Stimulated activated CD4-positive, alpha-beta T cell treated with anti-CD3 and anti-CD28 coated beads, Interleukin-4, amount 100 ng/mL, for 24 hours (primary cell): ENCODE measurements at places on chromosomes 3 and 15.

GRCh38 chr15:74548241-74548640, 7.2 kb downstream of the ARID3B start:
- no peak for DNase-seq

DNA sequence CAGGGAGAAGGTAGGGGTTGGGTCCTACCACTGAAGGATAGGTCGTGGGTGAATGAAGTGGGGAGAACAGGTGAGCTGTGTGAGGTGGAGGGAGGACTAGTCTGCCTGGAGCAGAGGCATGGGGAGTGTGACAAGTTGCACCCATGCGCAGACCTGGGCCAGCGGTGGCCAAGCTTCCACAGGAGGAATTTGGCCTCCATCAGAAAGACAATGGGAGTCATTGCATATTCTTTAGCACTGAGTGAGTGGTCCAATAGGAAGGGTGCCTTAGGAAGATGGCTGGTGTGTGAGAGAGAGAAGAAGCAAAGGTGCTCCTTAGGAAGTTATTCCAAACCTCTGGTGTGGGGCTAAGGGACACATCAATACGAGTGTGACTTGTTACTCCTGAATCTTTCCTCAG, 191.1 kb downstream of the KCNAB1 start:
- DNase-seq = no peak

GRCh38 chr15:68658151-68658550, 79.4 kb downstream of the CORO2B start:
- DNase-seq = no peak

- DNase-seq = no peak
Observed at GRCh38 chr3:11084098-11084497, 70.2 kb upstream of the HRH1 start.
